Activated CD8-positive, alpha-beta T cell treated with anti-CD3 and anti-CD28 coated beads for 36 hours (primary cell): ENCODE measurements at places on chromosomes 1 and 21. TPM values are rescaled to one million over a fixed set of nuclear protein-coding genes. Genes with fewer than 3 reads are reported as not detected.

GRCh38 chr1:227935826-227936225 is 11.9 kb downstream of the WNT9A start:
- no peak for DNase-seq

DNA sequence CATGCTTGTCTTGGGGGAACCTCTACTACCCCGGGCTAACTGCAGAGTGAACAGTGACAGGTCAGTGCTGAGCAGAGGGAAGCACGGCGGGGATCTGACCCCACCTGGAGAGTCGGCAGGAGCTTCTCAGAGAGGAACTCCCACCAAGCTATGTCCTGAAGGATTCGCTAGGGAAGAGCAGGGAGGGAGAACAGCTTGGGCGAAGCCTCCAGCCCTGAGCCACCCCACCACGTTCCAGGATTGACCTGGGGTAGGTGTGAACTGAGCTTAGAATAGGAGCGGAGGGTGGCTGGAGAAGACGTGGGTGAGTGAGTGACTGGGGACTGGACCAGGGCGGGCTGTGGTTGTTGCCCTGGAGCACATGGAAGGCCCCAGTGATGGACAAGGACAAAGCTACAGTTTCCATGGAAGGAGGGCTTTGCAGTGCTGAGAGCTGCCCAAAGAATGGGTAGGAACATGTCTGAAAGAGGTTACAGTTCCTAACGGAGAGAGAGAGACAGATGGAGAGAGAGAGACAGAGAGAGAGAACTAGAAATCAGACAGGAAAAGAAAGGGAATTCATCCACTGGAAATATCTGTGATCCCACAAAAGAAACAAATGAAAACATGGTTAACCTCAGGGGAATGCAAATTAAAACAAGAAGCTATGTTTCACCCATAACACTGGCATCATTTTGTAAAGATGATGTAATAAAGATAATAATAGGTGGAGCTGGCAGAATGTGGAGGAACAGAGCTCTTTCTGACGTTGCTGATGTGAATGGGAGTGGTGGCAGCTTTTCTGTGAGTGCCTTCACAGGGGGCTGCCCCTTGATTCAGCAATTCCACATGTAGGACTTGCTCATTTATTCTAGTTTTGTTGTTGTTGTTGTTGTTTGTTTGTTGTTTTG is 17.2 kb downstream of the BSND start:
- DNase-seq: no peak

- no peak for DNase-seq
These were observed 24.2 kb upstream of the CACNA1E start for GRCh38 chr1:181459067-181459466.

GRCh38 chr1:177566495-177566894 is 395.7 kb downstream of the BRINP2 start:
- DNase-seq: no peak

GRCh38 chr1:76023669-76024435 is 50.7 kb upstream of the ST6GALNAC3 start:
- DNase-seq: peak; percentile 25

DNA sequence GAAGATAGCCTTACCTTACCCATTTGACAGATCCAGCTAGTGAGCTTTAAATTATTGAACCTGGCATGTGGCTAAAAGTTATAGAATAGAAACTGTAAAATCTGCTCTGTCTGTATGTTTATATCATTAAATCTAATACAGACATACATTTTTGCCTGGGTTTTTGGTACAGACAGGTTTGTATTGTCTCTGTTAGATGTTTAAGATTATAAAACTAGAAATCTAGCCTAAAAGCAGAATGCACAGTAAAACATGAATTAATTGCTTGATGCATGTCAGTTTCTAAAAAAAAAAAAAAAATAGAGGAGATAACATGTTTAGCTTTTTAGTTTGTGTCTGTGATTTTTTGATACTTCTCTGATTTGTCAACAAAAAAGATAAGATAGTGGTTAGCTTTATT is 477.6 kb upstream of the LRRC7 start:
- DNase-seq: no peak

- no peak for DNase-seq
These were observed 46.7 kb upstream of the OSBPL9 start for GRCh38 chr1:51570063-51570710.

Gene MROH9
- total RNA-seq: not detected

DNA sequence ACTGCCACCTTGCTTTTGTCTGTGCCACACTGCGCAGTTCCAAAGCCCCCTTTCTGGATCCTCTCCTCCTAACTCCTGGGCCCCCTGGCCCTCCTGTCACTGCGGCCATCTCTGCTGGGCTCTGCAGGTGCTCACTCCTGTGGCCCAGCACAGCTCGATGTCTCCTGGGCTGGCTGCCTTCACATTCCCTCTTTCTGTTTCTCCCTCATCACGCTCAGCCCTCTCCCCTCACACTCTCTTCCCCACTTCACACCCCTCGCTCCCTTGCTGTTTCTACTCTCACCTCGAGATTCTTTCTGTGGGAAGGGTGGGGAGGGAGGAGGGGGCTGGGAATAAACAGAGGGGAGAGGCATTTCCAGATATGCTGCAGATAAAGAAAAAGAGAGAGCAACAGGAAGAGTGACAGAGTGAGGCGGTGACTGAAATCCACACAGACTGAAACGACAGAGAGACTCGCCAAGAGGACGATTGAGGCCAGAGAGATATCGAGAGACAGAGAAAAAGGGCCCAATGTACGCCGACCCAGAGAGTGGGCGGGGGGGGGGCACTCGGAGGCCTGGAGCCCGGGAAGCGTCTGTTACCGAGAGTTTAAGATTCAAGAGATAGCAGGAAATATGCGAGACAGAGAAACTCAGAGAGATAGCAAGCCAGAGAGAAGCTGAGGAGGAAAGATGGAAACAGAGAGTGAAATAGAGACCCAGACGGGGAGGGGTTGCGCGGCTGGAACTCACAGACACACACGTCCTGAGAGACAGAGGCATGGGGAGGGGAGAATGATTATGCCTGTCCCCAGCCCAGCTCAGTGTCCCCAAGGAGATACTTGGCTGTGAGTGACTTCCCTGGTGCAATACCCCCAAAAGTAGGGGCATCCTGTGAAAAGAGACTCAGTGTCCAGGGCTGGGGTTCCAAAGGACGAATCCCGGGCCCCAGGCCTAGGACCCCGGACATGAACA is 666 bp downstream of the CSF3R start:
- DNase-seq: peak; percentile 15

Gene KCNK1
- total RNA-seq: not detected

Gene PTGFRN
- total RNA-seq: 7.0 TPM

DNA sequence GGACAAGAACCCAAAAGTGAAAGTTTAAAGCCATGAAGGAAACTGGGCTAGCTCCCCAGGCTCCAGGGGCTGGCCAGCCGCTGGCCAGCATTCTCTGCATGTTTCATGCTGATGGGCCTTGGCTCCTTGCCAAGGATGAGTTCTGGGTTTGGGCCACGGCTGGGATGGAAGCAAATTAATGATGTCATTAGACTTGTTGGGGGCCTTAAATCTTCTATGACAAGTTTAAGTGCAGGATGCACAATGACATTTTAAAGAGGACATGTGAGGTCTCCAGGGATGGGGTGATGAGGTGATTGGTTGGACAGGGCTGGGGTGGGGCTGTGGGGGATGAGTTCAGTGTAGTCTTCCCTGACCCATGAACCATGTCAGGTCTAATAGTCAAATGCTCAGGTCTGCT is 199.6 kb downstream of the TRABD2B start:
- DNase-seq: no peak

DNA sequence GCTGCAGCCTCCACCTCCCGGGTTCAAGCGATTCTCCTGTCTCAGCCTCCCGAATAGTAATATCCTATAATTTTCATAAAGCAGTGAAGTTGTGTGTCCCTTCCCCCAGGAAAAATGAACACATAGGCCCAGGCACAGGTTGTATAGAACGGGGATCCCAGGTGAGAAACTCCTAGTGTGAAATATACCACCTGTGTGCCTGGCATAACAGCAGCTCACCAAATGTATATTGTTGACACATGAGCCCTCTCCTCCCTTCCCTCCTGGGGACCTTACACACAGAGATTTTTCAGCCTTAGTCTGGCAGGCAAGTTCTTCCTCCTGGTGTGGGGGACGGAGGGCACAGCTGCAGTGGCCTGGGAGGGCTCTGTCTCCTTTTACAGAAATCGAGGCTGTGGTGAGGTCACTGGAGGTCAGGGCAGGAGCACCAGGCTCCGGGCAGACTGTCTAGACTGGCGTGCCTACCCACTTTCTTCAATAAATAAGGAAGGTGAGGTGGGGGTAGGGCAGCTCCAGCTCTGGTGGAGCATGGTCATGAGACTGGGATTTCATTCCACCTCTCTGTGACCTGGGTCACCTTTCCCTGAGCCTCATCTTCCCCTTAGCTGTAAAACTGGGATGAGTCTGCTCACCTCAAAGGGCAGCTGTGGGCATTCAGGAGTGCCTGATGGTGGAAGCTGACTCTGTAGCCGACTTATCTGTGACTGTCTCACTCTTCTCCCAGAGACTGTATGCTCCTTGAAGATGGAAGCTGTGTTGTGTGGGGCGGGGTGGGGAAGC is 14.3 kb downstream of the RCC1 start:
- DNase-seq: no peak

DNA sequence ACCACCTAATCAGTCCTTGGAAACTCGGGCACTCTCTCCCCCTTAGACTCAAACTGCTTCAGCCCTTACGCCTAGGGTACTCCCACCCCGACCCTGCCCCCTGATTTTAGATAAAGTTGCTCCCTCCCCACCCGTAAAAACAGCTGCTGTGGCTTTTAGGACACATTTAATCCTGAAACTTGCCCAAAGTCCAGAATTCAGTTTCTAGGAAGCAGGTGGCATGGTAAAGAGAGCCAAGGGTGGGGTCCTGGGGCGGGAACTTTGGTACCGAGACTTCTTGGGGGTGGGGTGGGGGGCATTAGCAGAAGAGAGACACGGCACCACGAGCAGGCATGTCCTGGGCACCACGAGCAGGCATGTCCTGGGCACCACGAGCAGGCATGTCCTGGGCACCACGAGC is 52.4 kb downstream of the CASZ1 start:
- no peak for DNase-seq

Gene MYOG
- total RNA-seq: not detected

DNA sequence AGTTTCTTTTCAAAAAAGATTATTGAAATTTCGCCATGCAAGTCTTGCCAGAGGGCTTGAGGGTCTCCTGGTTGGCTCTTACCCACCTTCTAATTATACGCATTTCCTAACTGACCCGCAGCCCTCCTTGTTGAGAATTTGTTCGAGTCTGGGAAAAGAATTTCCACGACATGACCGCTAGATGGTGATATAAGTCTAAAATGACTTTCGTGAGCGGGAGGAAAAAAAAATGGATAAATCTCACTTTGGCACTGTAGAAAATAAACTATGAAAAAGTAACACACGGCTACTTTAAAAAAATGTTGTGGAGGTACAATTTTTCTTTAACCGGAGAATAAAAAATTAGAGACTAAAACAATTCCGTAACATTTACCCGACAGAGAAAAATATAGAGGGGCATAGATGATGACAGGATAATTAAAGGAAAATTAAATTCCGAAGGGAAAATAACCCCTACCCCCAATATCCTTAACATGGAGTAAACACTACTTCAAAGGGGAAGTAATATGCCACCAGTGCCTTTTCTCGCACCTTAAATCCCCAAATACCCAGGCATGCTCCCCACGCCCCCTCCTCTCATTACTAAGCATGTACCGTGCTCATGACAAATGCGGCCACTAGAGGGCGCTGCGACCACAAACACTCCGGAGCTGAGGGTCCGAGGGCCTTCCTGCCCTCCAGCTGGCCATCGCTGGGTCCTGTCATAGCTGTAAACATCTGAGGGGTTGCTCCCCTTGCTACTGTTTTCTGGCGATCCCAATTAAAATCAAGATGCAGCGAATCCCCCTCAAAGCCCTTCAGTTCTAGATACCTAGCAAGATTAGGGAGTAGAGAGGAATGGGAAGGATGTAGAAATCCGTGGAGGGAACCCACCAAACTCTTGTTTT is 266.9 kb downstream of the ASTN1 start:
- peak; percentile 67 for DNase-seq

Gene GCSAML
- 0.27 TPM for total RNA-seq

DNA sequence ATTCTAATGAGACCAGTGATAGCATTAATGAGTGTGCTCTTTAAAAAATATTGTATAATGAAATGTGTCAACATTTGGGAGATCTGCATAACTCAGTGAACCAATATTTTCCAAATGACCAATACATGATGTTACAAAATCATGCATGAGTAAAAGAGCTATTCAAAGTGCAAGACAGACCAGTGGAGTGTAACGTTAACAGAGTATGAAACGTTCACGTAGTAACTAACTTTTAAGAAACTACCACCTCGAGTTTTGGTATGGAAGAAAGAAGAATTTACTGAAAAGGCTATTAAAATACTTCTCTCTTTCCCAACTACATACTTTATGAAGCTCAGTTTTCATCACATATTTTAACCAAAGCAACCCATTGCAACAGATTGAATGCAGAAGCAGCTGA is 9.6 kb upstream of the SLC6A9 start:
- no peak for DNase-seq

- peak; percentile 53 for DNase-seq
These were observed 80.0 kb downstream of the NDUFS5 start for GRCh38 chr1:39105841-39106765.

Gene OXCT2
- 2.7 TPM for total RNA-seq

DNA sequence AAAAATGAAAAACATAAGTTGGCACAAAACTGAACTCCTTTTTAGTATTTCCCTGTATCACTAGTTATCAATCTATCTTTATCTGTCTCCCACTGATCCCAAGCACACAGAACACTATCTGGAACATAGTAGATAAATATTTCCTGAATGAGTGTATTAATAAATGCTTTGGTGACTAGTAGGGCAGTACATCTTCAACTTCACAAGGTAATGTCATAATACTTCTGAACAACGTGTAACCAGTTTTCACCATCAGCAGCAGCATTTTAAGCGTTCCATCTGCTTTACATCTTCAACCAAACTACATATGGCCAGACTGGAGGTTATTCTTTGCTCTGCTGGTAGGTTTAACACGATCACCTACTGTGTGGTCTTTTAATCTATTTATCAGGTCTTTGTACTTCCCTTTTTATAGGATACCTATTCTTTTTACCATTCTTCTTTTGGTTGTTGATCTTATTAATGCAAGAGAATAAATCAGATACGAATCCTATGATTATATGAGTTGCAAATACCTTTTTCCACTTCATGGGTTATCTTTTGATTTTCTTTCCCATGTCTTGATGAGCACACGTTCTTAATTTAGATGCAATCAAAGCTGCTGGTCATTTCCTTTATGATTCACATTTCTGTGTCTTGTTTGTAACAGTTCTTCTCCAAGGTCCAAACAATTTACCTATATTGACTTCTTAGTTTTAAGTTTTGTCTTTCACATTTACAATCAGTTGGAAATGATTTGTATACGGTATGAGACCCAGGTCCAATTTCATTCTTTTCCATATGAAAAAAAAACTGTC is 16.3 kb downstream of the GPBP1L1 start:
- DNase-seq: no peak

- DNase-seq: no peak
These were observed 1.2 kb downstream of the OR2T1 start for GRCh38 chr1:248404024-248404423.

Gene OVAAL
- not detected for total RNA-seq
